Activated B cell treated with CpG ODN at 0.5 μM for 24 hours (primary cell): ENCODE measurements at places on chromosomes 16 and 17. TPM values are rescaled to one million over a fixed set of nuclear protein-coding genes. Genes with fewer than 3 reads are reported as not detected.

DNA sequence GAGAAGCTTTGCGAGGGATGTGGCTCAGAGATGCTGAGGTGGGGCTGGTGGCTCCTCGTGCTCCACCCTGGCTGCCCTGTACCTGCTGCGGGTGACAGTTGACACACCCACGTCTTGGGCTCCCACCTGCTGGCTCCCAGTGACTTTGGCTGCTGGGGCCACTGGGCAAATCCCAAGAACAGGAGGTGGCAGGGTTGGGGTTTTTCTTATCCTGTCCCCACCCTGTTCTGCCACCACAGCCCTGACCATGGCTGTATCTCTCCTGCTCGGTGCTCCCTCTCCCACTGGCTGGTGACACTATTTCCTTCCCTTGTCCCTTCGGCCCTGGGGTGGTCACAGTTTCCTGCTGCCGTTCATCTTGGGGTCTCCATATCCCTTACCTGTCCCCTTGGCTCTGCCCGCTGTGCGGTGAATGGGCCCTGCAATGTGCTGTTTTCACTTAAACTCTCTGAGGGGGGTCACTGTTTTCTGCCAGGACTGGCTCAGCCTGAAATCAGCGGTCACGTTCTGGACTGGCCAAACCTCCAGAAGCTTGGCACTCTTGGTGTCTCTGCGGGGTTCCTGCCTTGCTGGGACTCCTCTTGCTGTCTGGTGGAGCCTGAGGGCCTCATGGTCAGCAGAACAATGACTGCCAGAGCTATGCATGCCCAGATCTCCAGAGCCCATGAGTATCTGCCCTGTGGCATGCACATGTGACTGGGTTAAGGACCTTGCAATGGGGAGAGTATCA, 144.2 kb downstream of the IRF8 start:
- peaks cover 34% of the 10 kb centered on the region for H3K27me3 ChIP-seq
- DNase-seq, result no peak
- H3K4me1 ChIP-seq, result peaks cover 8% of the 10 kb centered on the region
- no peak overlapping the region for H3K4me3 ChIP-seq

- H3K27ac ChIP-seq, result no peak overlapping the region
- no peak for DNase-seq
- no peaks in the 10 kb centered on the region for H3K36me3 ChIP-seq
- no peak overlapping the region for H3K4me3 ChIP-seq
- H3K4me1 ChIP-seq, result no peaks in the 10 kb centered on the region
Observed at GRCh38 chr17:70654706-70655105, 485.4 kb downstream of the KCNJ2 start.

DNA sequence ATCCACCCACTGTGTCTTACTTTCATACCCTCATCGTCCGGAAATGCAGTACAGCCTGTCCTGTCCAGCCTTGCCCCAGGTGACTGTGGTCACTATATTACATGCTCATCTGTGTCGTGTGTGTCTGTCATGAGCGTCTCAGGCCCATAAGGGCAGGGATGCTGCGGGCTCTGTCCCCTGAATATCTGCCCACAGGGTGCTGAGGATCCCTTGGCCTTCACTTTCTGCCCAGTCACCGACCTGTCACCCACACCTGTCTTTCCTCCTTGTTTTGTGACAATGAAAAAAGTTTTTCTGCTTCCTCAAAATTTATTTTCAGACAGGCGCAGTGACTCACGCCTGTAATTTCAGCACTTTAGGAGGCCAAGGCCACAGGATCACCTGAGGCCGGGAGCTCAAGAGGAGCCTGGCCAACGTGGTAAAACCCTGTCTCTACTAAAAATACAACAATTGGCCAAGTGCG, 1.4 kb upstream of the CTRB1 start:
- H3K4me1 ChIP-seq, result peaks cover 11% of the 10 kb centered on the region
- no peaks in the 10 kb centered on the region for H3K36me3 ChIP-seq
- peaks cover 10% of the 10 kb centered on the region for H3K27me3 ChIP-seq
- H3K27ac ChIP-seq, result no peak overlapping the region

Gene OTOP2
- total RNA-seq, result not detected in 2 replicates

DNA sequence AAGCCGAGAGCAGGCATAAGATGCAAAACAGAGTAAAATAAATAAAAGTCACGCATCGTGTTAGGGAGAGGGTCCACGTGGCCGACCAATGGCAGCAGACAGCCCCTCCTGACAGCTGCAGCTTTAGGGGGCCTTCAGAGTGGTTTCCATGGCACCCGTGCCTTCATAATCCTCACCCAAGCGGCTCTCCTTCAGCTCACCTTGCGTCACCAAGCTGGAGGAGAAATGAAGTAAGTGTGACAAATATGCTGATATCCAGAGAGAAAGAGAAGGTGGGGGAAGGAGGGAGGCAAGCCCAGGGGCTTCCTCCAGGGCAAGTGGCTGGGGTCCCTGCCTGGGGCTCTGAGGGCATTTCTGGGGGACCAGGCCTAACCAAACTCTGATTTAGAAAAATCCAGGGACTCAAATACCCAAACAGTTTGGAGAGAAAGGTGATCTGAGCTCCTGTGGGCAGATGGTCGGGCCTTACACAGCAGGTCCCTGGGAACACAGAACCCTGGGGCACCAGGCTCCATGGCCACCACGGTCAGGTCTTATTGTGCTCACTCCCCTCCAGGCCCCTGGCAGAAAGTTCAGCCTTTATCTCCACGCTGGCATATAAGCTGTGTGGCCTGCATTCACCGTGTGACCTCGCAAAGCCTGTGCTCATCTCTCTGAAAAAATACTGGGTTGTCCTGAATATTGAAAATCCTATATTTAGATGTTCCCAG, 80.7 kb upstream of the TNRC6C start:
- peaks cover 77% of the 10 kb centered on the region for H3K4me1 ChIP-seq
- no peak overlapping the region for H3K4me3 ChIP-seq
- H3K27me3 ChIP-seq, result peaks cover 9% of the 10 kb centered on the region

DNA sequence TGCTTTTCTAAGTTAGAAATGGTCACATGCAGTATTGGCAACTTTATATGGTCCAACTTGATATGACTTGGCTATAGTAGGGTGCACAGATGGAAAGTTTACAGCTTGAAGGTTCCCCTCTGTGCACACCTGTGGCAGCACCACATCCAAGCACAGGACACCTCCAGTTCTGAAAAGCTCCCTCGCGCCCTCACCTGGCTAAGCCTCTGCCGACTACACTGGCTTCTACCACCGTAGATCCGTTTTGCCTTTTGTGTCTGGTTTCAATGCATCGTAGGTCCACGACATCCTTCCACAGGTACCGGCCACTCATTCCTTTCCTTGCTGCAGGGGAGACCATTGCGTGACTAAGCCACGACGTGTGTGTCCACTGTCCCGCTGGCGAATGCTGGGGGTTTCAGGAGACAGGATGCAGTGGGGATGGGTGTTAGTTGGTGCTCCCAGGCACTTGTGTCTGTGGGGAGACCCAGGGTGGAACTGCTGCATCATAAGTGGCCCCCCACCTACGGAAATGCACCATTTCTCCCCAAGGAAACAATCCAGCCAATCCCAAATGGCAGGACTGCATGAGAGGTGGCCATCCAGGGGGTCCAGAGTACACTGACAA, 4.9 kb upstream of the RASD1 start:
- no peaks in the 10 kb centered on the region for H3K36me3 ChIP-seq
- no peak overlapping the region for H3K4me3 ChIP-seq
- no peak overlapping the region for H3K27ac ChIP-seq

Gene OR1F1
- total RNA-seq, result not detected in 2 replicates

- no peak overlapping the region for H3K27ac ChIP-seq
- H3K27me3 ChIP-seq, result no peaks in the 10 kb centered on the region
- H3K4me1 ChIP-seq, result no peaks in the 10 kb centered on the region
Observed at GRCh38 chr16:52964290-52964689, 88.4 kb downstream of the CHD9NB start.

DNA sequence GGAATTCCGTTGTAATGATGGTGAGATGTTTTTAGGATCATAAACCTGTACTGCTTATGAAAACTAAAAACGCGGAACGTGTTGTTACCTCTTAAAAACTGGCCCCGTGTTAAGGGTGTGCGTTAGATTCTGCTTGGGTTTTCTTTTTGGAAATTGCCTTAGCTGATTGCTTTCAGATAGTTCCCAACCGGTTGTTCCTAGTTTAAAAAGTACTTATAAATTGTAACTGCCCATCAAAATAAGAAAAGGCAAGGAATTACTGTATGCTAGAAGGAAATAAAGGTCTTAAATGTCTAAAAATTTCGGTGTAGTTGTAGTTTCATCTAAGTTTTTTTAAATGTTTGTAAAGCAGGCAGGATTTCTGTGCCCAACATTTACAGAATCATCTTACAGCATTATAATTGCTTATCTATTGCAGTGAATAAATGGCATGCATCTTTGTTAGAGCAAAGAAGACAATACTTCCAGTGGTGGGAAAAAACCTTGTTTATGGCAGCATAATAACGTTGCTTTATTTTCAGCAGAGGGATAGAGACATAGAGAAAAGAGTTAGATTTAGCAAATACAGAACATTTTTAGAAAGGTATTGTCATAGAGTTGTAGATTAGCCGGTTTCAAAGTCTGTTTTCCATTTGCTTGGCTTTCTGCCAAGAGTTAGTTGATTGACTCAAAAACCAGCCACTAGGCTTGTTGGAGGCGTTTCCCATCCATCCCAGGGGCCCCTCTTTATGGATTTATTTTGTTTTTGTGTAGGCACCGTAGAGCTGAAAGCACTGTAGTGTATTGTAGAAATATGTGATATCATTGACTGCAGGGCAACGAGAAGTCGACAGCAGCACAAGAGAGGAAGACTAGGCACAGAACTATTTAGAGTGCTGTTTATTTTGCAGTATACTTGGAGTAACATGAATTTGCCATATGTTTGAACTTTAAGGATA, 1.7 kb downstream of the PPM1D start:
- peaks cover 17% of the 10 kb centered on the region for H3K36me3 ChIP-seq
- H3K27ac ChIP-seq, result peak overlapping the region; percentile 84
- DNase-seq, result no peak
- peak overlapping the region; percentile 98 for H3K4me3 ChIP-seq
- no peaks in the 10 kb centered on the region for H3K27me3 ChIP-seq
- peaks cover 57% of the 10 kb centered on the region for H3K4me1 ChIP-seq

DNA sequence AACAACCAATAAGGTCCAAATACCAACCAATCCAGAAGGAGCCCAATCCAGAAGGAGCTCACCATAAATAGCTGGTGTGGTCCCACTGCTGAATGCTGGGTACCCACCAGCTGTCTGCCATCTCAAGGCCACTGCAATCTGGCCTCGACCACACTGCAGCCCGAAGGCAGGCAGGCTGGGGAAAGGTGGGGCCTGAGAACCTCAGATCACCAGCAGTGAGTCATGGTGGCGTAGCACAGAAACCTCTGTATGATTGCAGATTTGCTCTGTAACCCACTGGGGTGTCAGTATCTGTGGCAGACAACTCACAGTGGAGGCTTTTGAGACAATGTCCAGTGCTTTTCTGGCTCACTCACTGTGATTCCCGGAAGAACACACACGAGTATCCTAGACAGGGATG, 14.7 kb upstream of the CMTR2 start:
- peaks cover 31% of the 10 kb centered on the region for H3K27me3 ChIP-seq
- no peaks in the 10 kb centered on the region for H3K4me1 ChIP-seq
- no peak for DNase-seq
- no peak overlapping the region for H3K4me3 ChIP-seq

DNA sequence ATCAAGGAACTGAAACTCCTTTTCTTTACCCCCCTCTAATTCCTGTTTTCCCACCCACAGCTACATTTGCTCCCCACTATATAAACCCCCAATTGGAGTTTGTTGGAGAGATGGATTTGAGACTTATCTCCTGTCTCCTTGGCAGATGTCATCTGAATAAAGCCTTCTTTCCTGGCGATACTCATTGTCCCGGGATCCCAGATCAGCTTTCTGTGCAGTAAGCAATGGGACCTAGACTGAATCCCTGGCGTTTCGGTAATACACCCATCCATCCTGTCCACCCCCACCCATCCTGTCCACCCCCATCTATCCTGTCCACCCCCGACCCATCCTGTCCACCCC, 22.2 kb downstream of the QPRT start:
- no peak overlapping the region for H3K4me3 ChIP-seq
- H3K27me3 ChIP-seq, result no peaks in the 10 kb centered on the region
- DNase-seq, result no peak
- no peaks in the 10 kb centered on the region for H3K36me3 ChIP-seq
- H3K4me1 ChIP-seq, result peaks cover 37% of the 10 kb centered on the region
- peak overlapping the region; percentile 46 for H3K27ac ChIP-seq

- peaks cover 16% of the 10 kb centered on the region for H3K27me3 ChIP-seq
- no peak for DNase-seq
- H3K27ac ChIP-seq, result no peak overlapping the region
- H3K4me1 ChIP-seq, result no peaks in the 10 kb centered on the region
- no peak overlapping the region for H3K4me3 ChIP-seq
Observed at GRCh38 chr17:47883589-47884426, 12.2 kb upstream of the SP2 start.
